Right ventricle myocardium inferior (tissue), 1 donor: ENCODE measurements at places on chromosomes 4 and X. TPM values are rescaled to one million over a fixed set of nuclear protein-coding genes. Genes with fewer than 3 reads are reported as not detected.

DNA sequence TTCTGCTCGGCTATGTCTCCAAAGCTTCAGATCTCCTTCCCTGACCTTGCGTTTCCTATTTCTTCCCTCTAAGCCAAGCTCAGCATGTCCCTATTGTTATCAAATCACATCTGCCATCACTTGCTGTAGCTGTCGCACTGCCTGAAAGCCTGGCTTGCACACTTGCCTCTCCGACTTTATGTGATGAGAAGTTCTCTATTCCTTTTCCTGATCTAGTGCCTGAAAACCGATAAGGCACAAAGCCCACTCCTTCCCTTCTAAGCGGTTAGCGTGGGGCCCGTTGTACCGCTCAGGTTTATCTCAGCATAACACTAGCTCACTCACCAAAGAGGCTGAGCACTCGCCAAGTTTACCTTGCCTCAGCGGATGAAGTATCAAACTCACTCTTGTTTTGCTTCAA, 816 bp downstream of the NMU start:
- no peak for DNase-seq

The DRD5 gene
- total RNA-seq, result not detected

The ETDA gene
- total RNA-seq, result not detected

The TMPRSS11B gene
- not detected for total RNA-seq

The PNMA5 gene
- not detected for total RNA-seq
